ENCODE measurements at places on chromosomes 5 and 9.

DNA sequence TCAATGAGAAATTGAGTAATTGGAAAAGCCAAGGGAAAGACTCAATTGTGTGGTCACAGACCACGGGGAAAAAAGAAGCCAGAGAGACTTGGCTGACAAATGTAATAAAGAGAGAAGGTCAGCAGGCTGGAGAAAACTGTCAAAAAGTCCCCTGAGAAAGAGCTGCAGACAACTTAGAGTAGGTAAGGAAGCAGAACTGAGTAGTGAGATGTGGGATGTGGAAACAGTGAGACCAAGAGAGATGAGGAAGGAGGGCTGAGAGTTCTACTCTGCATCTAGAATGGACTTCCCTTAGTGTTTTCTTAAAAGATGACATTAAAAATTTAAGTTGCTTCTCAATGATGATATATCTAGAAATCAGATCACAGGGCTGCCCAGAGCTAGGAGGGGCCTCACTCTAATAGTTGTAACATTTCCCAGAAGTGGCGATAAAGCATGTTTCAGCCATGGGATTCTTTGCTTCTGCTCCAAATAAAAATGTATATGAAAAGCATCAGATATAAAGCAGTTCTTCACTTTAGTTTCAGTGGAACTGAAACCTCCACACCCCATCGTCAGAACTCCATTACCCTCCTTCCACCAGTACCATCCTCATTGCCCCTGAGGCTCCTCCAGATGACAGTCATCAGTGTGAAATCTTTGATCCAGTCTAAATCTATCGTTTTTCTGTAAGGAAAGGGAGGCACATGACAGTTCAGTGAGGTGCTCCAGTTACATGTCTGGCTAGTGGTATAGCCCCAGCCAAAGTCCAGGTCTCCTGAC lies 80.6 kb downstream of the SPEF2 start:
- DNase-seq: no peak

GRCh38 chr5:4831325-4831724 lies 308.8 kb upstream of the ADAMTS16 start:
- no peak for DNase-seq

DNA sequence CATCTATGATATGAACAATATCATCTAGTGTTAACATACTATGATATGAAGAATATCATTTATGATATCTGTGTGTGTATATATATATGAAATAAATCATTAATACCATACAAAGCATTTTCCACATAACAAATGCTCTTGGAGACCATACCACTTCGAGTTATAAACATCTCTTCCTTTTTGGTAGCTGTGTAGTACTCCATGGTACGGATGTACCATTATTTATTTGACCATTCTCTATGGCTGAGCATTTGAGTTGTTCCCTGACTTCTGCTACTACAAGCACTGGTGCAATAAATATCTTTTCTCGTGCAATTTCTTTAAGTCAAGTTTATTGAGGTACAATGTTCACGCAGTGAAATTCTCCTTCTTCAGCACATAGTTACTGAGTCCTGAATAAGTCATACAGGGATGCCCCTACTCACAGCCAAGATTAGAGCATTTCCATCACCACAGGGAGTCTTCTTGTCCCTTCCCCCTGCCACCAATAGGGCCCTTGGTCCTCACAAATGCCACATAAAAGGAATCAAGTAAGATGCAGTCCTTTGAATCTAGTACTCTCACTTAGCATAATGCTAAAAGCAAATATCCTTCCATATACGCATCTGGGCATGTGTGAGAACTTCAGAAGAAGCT lies 75.2 kb upstream of the SLC25A48 start:
- no peak for DNase-seq

DNA sequence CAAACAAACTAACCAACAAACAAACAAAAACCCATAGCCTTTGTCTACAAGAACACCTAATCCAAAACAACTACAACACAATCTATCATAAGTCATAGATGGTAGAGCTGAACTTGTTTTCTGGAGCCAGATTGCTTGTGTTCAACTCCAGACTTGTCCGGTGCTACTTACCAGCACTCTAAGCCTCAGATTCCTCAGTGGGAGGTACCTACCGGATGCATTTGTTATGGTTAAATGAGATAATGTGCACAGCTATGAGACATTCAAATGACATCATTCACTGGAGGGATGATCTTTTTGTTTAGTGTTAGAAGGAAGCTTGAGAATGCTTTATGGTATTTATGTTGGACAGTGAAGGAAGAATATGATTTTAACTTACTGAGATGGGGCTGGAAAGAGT lies 592.9 kb upstream of the C9orf72 start:
- no peak for DNase-seq

DNA sequence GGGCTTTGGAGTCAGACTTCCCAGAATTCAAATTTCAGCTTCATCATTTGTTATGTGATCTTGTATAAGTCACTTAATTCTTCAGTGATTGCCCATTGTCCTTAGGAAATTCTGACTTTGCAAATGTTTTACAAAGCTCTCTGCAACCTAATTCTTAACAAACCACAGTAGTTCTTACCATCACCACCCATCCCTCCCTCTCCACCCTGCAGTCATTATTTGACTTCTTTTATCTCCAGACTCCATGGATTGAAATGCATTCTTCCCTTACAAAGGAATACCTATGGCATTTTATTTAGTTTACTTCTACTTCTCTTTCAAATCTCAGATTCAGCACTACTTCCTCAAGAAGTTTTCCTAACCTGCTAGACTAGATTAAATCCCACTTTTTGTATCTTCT lies 23.1 kb downstream of the SHLD3 start:
- DNase-seq: no peak

- no peak for DNase-seq
Observed at GRCh38 chr9:3419893-3420292, 105.9 kb downstream of the RFX3 start.

GRCh38 chr9:124839612-124840299 lies 13.5 kb upstream of the WDR38 start:
- no peak for DNase-seq

- peak; percentile 73 for DNase-seq
Observed at GRCh38 chr9:121645003-121645402, 6.4 kb upstream of the DAB2IP start.

DNA sequence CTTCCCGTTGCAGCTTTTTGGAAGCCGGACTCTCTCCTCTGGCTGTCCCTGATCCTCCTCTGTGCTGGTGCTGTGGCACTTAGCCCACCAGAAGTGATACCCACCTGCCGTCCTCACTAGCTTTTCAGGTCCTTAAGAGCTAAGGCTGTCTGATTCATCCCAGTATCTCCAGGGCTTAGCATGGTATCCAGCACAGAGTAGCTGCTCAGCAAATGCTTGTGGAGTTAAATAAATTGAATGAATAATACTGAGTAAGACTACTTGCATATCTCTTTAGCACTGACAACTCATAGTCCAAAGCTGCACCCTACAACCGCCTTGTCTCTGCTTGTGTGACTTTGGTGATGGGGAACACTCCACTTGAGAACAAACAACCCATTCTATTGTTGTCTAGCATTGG lies 7.7 kb upstream of the XPA start:
- DNase-seq: no peak

DNA sequence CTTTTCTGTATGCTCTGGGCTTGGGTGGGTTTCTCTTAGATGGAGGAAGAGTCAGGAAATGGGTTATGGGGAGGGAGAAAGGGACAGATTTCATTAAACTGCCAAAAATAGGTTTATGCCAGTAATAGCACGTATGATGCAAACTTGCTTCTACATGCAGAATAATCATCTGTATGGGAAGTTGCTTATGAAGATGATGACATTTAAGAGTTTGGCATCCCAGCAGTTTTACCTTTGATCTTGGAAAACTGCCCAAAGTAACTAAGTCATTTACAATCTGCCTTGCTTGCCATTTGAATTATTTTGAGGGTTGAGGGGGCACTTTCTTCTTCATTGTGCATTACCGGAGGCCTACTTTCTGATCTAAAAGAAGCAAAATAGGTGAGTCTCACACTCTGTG lies 282.9 kb upstream of the ANKRD55 start:
- peak; percentile 26 for DNase-seq

DNA sequence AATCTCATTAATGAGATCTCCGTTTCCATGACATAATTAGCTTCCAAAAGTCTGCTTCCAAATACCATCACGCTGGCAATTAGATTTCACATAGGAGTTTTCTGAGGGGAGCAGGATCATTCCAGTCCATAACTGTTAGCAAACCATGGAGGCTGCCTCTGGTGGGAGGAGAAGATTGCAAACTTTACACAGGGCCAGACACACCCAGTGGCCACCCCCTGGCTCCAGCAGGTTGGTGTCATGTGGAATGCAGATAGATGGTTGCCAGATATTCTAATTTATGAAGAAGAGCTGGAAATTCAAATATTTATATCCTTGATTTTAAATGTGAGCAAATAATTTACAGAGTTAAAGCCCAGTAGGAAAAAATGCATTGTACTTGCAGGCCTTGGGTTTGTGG lies 164.2 kb downstream of the ICE1 start:
- no peak for DNase-seq

- DNase-seq: peak; percentile 93
Observed at GRCh38 chr5:141524604-141525597, 36.0 kb downstream of the PCDHGC5 start.

DNA sequence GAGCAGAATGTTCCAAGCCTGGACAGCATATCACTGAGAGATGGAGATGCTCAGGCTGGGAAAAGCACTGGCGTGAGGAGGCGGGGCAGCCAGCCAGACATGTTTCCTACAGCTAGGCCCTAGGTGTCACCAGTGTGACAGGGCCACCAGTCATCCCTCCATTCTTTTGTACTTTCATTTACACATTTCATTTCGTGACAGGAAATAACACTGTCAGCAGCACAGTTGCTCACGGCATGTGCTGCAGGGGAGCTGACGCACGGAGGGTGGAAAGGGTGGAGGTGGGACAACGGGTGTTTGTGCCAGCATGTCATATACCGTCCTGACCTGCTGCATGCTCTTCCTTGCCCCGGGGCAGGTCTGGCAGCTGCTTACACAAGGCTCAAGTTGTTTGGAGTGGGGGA lies 14.8 kb upstream of the CEMIP2 start:
- no peak for DNase-seq

GRCh38 chr5:139064613-139065012 lies 133.6 kb downstream of the SIL1 start:
- DNase-seq: no peak

- DNase-seq: no peak
Observed at GRCh38 chr9:84990416-84990815, 320.9 kb downstream of the NTRK2 start.

DNA sequence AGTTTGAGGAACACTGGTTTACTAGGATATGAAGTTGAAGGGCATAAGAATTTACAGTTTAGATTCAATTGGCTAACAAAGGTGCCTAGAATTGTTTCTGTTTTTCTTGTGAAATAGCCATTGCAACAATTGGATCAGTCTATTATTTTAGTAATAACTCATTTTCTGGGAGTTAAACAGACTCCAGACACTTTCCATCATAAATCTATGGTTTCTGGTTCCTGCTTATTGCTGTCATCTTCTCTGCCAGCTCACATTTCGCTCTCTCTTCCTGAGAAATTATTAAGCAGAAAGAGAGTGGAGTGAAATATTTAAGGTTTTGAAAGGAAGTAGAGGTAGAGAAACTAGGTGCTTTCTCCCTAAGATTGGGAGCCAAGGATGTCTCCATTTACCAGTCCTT lies 165.1 kb upstream of the PRR16 start:
- no peak for DNase-seq

DNA sequence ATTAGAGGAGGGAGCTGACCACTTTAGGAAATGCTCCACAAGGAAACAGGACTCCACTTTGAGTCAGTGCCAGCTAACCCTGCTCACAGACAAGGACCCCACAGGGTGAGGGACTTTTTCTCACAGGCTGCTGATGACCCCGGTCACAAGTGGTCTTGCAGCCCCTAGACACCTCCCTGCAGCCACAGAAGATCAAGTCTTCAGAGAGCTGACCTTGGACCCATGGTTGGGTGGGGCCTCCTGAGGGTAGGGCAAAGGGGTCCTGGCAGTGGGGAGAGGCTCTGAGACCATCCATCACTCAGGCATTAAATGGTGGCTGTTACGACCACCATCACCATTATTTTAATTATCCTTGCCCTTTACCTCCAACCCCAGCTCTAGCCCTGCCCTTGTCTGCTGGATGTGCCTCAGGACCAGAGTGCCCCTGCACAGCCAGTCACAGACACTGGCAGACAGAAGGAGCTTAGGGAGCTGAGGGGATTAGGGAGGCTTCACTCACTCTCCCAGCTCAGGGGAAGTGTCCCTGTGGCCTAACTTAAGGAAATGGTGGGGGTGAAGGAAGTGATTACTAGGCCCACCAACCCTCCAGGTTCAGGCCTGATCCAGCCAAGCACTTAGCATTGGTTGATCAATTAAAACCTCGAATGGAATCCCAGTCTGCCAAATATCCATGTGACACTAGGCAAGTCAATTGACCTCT lies 1.6 kb downstream of the ACSL6 start:
- no peak for DNase-seq

- DNase-seq: peak; percentile 12
Observed at GRCh38 chr5:174910245-174910737, 185.9 kb downstream of the MSX2 start.

DNA sequence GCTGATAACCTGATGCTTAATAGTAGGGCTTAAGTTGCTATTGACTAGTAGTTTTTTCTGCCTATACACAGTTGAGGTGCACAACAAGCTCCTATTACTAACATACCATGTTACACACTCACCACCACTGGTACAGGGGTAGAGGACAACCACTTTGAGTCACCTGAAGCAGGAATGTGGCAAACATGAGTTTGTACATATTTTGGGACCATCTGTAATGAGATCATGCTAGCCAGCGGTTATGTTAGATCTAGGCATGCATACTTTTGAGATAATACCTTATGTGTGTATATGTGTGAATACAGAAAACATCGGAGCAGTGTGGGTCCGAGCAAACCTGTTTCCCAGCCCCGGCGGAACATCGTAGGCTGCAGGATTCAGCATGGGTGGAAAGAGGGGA lies 72.8 kb upstream of the NXNL2 start:
- no peak for DNase-seq

DNA sequence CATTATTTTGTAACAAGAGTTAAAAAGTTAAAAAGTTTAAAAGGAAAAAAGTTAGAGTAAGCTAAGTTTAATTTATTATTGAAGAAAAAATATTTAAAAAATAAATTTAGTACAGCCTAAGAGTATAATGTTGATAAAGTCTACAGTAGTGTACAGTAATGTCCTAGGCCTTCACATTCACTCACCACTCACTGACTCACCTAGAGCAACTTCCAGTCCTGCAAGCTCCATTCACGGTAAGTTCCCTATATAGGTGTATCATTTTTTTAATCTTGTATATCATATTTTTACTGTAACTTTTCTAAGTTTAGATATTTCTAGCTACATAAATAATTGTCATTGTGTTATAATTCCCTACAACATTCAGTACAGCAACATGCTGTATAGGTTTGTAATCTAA lies 69.4 kb upstream of the PANK3 start:
- no peak for DNase-seq

DNA sequence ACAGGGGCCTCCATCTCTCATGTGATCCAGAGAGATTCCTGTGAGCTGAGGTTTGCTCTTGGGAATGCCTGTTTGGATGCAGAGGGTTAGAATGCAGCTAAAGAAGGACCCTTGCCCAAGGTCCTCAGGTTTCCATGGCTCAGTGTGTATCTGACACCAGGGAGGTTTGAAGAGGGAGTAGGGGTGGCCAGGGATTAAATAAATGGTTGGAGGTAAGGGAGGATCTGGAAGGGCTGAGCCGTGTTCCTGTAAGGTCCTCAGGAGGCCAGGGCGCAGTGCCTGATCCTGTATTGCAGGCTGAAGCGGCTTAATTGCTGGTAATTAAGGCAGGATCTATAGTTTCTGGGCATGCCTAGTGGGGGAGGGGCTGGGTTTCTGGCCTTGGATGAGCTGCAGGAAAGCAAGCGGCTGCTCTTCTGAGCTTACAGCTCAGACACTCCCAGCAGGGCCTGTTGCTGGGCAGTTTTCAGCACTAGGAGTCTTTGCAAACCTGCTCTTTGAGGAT lies 41.5 kb upstream of the MAP1B start:
- peak; percentile 35 for DNase-seq
